ENCODE measurements at places on chromosomes 5 and 9.

GRCh38 chr9:21555911-21556310 is 73.8 kb upstream of the IFNE start:
- DNase-seq = no peak

DNA sequence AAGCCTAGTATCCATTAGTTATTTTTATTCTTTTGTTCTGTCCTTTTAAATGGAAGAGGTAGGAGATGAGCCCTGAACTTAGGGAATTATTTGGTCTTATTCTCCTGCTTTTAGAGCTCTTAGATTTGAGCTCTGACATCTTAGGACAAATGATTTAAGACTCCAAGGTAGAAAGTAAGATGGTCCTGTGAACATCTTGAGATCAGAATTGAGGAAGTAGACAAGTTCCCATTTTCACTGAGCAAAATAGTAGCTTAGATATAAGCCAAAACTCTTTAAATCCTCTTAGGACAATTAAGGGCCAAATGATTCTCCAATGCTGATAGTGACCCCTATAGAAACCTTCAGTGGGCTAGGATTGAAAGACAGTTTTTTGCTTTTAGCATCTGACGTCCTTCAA is 53.0 kb upstream of the RUSC2 start:
- no peak for DNase-seq

- DNase-seq = no peak
Observed at GRCh38 chr5:159096924-159097783, 2.6 kb downstream of the EBF1 start.

GRCh38 chr9:26159575-26160392 is 481.5 kb upstream of the TUSC1 start:
- no peak for DNase-seq

GRCh38 chr9:3468421-3469205 is 57.2 kb downstream of the RFX3 start:
- no peak for DNase-seq

DNA sequence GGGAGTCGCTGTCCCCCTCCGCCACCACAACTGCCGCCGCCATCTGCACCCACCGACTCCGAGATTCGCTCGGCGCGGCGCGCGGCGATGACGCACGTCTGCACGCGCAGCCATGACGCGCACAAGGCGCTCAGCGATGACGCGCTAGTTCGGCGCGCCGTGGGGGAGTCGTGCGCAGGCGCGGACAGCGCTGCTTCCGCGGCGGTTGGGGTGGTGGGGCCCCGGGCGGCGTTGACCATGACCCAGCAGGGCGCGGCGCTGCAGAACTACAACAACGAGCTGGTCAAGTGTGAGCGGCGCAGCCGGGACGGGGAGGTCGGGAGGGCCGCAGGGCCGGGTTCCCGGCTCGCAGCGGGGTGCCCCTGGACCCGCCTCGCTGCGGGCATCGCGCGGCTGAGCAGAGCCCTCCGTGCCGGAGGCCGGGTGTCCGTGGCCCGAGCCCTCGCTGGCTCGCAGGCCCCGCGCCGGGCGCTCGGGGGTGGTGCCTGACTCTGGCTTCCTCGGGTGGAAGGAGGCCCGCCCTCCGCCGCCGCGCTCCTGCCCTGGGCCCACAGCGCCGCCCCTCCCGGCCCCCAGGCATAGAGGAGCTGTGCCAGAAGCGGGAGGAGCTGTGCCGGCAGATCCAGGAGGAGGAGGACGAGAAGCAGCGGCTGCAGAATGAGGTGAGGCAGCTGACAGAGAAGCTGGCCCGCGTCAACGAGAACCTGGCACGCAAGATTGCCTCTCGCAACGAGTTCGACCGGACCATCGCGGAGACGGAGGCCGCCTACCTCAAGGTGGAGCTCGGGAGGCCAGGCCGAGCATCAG is at the start of the genes ANAPC2 and SSNA1:
Gene ANAPC2, minus strand, starts transcription at position 71 of the 807 bp plus-strand sequence. Its CDS starts 28 bp downstream, at position 43.
Gene SSNA1, plus strand, starts transcription at position 187 of the 807 bp plus-strand sequence. Its CDS starts 51 bp downstream, at position 238.
- peak; percentile 84 for DNase-seq

- peak; percentile 32 for DNase-seq
Observed at GRCh38 chr9:81083067-81083466, 606.3 kb downstream of the TLE1 start.

GRCh38 chr9:135035781-135036760 is 51.4 kb upstream of the OLFM1 start:
- DNase-seq = no peak

GRCh38 chr5:137262818-137263217 is 236.3 kb downstream of the SPOCK1 start:
- no peak for DNase-seq

DNA sequence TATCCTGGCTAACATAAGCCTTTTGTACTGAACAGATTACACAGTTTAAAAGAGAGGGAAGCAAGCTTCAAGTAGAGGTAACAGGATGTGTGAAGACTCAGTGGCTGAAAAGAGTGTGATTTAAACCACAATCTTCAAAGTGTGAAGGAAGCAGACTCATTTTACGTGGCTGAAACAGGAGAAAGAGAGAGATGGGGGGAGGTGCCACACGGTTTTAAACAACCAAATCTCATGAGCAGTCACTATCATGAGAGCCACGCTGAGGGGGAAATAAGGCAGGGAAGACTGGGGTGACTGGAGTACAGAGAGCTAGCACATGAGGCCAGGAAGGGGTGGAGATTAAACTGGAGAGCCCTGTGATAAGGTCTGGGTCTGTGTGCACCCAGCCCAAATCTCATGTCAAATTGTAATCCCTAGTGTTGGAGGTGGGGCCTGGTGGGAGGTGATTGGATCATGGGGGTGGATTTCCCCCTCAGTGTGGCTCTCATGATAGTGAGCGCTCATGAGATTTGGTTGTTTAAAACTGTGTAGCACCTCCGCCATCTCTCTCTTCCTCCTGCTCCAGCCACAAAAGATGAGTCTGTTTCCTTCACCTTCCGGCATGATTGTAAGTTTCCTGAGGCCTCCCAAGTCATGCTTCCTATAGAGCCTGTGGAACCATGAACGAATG is 318.6 kb upstream of the CD180 start:
- DNase-seq = no peak

GRCh38 chr5:17436350-17436749 is 61.7 kb upstream of the TAF11L2 start:
- no peak for DNase-seq

- DNase-seq = no peak
Observed at GRCh38 chr9:37464426-37465248, 613 bp downstream of the ZBTB5 start.

GRCh38 chr5:128632264-128632663 is 94.2 kb upstream of the FBN2 start:
- DNase-seq = no peak

GRCh38 chr5:77629509-77630113 is 8.9 kb downstream of the OTP start:
- no peak for DNase-seq

DNA sequence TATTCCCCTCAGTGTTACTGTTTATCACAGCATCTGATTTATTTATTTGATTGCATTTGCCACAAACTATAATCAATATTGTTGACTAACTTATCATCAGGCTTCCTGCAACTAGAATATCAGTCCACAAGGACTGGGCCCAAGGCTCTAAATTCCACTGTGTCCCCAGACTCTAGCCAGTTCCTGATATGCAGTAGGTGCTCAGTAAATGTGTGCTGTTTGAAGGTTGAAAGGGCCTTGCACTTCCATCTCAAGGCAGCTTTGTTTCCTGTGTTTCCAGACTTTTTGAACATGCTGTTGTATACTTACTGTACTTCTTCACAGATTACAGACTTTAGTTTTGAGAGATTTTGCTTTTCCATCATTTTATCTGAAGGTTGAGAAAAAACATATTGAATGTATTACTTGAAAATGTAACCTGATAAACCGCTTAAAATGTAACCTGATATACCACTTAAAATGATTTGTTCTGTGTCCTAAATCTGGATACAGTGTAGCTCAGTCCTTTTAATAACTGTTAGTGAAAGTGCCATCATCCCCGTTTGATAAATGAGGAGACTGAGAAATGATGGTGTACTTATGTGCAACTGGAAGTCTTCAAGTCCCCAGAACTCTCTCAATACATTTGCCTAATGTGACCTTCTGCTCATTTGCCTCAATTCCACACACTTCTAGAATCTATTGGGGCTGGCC is 18.7 kb downstream of the KIAA1191 start:
- DNase-seq = no peak

DNA sequence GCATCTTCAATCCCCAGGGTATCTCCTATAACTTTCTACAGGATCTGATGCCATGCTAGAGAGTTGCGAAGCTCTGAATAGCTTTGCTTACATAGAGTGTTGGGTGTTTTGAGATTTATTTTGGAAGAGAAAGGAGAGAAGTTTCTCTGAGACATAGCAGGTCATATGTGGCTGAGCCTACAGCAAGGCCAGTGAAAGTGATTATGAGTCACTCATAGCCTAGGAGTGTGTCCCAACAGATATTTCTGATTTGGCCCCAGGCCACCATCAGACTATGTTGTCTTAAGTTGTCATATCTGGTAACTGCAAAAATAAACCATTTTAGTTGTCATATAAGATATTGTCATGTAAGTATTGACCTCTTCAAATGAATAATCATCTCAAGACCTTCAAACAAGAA is 132.0 kb upstream of the RAI14 start:
- DNase-seq = no peak

DNA sequence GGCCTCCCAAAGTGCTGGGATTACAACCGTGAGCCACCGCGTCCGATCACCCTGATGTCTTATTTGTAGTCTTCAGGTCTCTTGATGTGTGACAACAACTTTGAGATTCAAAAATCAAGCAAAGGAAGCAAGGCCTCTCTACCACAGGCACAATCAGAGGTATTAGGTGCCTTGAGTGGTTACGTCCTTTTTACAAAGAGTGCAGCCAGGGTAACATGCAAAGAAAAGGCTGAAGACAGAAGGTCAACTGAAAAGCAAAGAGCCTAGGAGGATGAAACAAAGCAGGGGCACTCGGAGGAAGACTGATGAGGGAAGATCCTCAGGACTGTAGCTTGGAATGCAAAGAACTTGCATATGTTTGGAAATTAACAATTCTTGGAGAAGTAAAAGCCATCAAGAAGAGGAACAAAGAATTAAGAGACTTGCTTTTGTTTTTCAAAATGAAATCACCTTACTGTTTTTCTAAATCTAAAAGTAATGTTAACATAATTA is 362.1 kb downstream of the EBF1 start:
- DNase-seq = no peak

DNA sequence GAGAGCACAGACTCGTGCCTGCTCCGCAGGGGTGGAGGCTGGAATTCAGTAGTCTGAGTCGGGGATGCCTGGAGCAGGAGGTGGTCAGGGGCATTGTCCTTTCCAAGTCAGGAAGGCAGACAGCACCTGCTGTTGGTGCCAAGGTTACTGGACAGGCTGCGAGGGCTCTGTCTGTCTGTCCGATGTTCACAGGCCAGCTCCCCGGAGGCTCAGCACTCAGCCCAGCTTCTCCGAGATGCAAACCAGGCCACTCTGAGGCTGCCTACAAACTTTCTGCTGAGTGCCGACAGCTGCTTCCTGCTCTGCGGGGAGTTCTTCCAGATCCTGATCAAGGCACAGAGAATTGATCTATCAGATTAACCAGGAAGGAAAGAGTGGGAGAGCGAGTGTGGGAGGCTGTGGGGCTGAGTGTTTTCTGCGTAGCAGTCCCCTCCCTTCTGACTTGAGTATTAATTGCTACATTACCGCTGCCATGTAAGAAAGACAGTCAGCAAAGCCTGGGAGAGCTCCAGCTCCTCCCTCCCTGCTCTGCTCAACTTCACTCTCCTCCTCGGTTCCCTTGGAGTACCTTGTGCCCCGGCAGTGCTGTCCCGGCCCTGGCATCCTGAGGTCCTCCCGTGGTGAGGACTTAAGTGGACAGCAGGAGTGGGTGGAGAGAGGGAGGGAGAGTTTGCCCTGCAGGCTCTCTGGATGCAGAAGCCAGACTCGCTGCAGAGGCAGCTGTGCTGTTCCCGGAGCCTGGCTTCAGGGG is 36.0 kb downstream of the KCNMB1 start:
- no peak for DNase-seq

- DNase-seq = no peak
Observed at GRCh38 chr9:122789256-122790046, 718 bp downstream of the OR5C1 start.

DNA sequence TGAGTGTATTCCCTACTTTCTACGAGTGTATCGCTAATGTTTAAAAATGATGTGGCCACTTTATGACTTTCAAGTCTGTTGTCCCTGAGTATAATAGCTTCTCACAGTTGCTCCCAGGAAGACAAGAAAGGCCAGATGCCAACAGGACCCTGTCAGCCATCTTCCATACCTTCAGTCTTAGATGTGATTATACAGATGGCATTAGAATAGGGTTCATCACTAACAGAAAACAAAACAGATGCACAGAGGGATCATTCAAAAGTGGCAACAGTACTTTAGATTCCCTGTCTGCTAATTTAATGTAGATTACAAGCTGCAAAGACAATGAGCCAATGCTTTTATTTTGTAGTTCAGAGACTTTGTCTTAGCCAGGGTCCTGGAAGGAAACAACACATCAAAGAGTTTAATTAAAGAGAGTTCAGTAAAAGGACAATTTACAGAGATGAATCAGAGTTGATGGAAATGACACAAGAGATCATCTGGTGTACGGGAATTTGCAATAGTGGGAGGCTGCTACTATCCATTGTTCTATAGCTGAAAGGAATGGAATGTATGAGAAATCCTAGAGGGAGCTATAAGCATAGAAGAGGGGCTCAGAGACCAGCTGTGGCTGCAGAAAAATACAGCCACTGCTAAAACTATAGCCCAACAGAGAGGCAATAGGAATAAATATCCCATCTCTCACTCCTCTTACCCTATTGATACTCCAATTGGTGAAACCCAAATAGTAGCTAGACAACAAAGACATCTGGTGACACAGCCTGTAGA is 393.7 kb upstream of the SMC2 start:
- no peak for DNase-seq

GRCh38 chr5:117095346-117096332 is 521.0 kb upstream of the SEMA6A start:
- no peak for DNase-seq

- no peak for DNase-seq
Observed at GRCh38 chr9:97819735-97820134, 33.3 kb upstream of the FOXE1 start.

- DNase-seq = no peak
Observed at GRCh38 chr9:37652261-37652660, 1.5 kb downstream of the FRMPD1 start.

All from WERI-Rb-1 (cell line).